ENCODE measurements at places on chromosomes 12 and 14.

DNA sequence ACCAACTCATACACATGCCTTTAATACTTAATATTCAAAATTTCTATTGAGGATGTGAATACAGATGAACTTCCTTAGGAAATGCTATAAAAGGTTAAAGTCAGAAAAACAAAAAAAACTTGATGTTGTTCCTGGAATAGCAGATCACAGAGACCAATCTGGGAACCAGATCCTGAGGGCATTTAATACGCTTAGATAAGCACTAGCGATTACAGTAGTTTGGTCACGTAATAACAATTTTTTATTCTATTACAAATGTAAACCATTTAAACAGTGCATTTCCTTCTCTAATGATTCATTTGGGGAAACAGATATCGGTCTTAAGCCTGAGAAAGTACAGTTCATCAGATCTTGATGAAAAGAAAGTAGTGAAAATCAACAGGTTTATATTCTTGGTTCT is 30.8 kb upstream of the ABCC9 start:
- no peak for DNase-seq

GRCh38 chr12:105575235-105575634 is 244.7 kb downstream of the C12orf75 start:
- DNase-seq: no peak

GRCh38 chr12:62288328-62288727 is 28.1 kb downstream of the USP15 start:
- DNase-seq: no peak

DNA sequence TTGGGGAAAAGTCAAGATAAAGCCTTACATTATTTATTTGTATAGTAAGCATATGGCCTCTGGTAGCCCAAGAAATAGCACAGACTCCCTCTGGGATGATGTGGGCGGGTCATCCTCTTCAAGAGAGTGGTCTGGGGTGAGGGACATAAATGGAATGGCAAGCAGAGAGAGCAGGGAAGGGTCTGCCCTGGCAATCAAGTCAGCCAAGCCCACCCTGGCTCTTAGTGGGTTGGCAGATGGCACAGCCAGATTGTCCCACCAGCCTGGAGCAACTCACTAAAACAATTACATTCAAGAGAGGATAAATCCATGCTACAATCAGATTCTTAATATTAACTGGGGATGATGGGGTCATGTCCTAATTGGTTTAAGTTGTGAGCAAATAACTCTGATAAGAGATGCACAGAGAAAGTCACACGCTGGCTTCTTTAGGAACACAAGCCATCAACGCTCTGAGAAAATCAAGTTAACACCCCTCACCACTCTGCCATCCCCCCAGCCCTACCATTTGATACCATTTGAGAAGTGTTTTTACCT is 2.8 kb upstream of the PELI2 start:
- DNase-seq: no peak

DNA sequence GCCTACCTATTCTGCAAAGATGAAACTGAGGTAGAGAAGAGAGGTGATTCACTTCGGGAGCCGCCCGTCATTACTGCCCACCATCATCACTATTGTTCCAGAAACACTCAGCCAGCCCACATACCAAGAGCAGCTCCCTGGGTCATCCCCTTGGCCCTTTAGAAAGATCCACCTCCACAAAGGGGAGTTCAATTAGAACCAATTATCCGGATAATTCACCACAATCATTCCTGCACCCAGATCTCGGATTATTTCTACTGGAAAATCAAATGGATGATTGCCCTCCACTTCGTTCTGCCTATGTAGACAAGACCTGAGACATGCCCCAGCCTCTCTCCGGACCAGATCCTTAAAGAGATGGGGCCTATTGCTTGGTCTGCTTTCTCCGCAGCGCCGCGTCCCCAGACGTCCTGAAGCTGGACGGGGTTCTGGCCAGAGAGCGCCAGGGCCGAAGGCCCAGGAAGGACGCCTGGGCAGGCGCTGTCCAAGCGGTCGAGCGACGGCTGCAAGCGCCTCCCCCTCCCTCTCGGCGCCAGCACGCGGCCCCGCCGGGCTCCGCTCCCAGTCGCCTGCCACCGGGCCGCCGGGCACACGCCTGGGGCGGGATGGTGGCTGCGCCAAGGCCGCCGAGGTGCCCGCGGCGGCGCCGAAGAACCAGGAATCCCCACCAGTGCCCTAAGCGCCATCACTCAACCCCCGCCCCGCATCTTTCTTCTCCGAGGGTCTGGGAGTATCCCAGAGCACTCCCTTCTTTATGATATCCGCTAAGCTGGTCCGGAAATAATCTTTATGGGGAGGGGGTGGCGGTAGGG is 1.3 kb upstream of the ASCL1 start:
- DNase-seq: no peak

DNA sequence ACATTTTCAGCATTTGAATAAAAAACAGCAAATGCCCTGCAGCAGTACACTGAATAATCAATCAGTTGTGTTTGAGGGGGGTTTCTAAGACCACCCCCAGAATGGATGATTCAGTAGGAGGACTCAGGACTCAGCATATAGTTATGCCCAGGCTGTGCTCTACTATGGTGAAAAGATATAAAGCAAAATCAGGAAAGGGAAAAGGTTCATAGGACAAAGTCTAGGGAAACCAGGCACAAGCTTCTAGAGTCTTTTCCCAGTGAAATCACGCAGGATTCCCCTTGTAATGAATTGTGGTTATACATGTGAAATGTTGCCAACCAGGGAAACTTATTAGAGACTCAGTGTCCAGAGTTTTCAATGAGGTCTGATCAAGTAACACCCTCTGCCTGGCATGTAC is 25.0 kb upstream of the SLC17A8 start:
- no peak for DNase-seq

DNA sequence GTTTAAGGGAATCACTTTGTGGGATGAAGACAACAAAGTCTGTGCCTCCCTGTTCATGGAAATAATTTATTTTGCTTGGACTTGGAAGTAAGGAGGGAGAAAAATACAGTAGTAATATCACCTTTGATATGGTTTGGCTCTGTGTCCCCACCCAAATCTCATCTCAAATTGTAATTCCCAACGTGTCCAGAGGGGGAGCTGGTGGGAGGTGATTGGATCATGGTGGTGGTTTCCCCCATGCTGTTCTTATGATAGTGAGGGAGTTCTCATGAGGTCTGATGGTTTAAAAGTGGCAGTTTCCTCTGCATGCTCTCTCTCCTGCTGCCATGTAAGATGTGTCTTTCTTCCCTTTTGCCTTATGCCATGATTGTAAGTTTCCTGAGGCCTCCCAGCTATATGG is 460.7 kb downstream of the NOVA1 start:
- no peak for DNase-seq

DNA sequence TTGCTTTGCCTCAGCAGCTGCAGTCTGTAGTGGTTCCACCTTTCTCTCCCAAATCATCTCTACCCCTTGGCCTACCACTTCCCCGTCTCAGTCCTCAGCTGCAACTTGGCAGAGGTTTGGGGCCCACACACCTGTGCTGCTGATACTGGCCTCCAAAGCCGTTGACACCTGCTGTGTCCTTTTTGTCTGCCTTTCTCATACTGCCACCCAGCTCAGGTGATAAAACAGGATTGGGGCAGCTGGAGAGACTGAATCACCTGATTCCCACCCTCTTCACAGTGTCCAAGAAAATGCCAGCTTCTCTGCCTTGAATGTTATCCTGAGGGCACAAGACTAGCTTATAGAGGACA is 103.7 kb downstream of the ETV6 start:
- DNase-seq: no peak

- peak; percentile 7 for DNase-seq
Observed at GRCh38 chr12:56487448-56488040, 417 bp downstream of the GLS2 start.

DNA sequence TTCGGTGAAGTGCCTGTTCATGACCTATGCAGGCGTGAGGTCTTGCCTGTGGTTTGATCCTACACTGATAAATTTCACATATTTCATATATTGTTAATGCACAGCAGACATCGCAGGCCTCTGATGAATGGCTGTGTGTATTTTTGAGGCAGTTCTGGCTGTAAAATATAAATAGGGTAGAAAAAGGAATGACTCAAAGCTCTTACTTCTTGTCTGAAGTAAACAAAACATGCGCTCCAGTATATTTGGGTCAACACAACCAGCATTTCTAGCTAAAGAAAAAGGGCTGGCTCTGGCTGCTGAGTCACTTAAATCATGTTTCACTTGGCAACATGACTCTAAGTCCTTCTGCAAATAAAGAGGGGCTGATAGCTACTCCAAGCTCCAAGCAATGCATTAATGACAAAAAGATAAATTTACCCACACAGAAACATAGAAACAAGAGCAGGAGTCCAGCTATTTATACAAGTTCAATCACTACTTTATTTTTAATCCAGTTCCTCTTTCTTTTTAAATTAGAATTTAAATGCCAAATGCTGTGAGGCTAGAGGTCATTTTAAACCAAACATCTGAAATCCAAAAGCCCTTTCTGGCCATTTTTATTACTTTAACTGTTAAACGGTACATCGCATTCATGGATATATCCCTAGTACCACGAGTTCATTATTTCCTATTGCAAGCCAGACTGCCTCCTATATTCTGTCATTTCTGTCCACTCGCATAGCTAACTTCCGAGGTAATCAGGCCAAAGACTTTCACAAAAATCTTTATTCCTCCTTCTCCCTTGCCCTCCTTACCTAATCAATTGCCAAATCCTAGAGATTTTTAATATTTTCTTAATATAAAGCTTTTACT is 54.3 kb upstream of the TMCC3 start:
- DNase-seq: no peak

DNA sequence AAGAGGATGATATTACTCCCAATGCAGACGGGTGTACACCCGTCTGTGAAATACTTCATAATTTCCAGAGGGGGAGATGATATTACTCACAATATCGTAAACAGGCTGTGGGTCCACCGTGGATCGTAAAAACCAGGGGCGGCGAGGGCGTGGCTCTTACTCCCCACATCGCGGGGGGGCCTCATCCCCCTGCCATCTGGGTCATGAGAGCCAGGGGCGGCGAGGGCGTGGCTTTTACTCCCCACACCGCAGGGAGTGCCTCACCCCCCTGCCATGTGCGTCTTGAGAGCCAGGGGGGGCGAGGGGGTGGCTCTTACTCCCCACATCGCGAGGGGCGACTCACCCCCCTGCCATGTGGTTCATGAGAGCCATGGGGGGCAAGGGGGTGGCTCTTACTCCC is 86.2 kb upstream of the GNG2 start:
- DNase-seq: no peak

DNA sequence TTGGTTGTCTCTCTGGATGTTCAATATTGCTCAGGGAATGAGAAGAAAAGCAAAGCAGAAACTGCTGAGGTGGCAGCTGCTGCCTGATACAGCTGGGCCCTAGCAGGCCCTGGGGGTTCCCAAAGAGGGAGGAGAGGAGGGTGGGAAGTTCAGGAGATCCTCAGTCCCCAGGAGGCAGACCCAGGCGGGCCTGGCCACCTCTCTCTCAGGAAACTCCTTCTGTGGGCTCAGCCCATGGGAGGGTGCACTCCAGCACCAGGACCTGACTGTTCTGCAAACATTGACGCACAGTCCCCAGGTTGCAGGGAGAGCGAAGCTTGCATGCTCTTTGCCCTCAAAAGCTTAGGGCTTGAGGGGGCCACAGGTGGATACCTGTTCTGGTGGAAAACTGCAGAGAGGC is 29.6 kb downstream of the IRF2BPL start:
- DNase-seq: no peak

GRCh38 chr12:20681334-20681733 is 13.8 kb upstream of the SLCO1C1 start:
- DNase-seq: no peak

- DNase-seq: no peak
Observed at GRCh38 chr14:77240336-77240915, 30.6 kb downstream of the NGB start.

Data from activated T-helper 1 cell treated with anti-CD3 and anti-CD28 coated beads, Interleukin-2, amount 50 U/mL, for 16 hours (primary cell).